ENCODE measurements at places on chromosomes 2 and 18. TPM values are rescaled to one million over a fixed set of nuclear protein-coding genes. Genes with fewer than 3 reads are reported as not detected.

Gene IL1F10
- polyA plus RNA-seq: not detected

Gene INHA
- 4.0 TPM for polyA plus RNA-seq

Gene APCDD1
- polyA plus RNA-seq: 17.9 TPM

Gene CBLN2
- polyA plus RNA-seq: 0.07 TPM

Gene ANO7
- 0.73 TPM for polyA plus RNA-seq

Gene CCDC74B
- 0.66 TPM for polyA plus RNA-seq

Gene PLCD4
- polyA plus RNA-seq: 0.23 TPM

Gene GREB1L
- polyA plus RNA-seq: 8.0 TPM

Gene TNFAIP6
- polyA plus RNA-seq: 5.1 TPM

Gene TAF1B
- polyA plus RNA-seq: 3.0 TPM

Gene RTP5
- 0.15 TPM for polyA plus RNA-seq

Gene ANKRD62
- polyA plus RNA-seq: not detected

Gene SCN9A
- polyA plus RNA-seq: 0.10 TPM

Gene LDAH
- polyA plus RNA-seq: 4.1 TPM

Gene ANKRD30B
- polyA plus RNA-seq: not detected

Gene CCDC68
- polyA plus RNA-seq: 12.7 TPM

Gene GRHL1
- 0.80 TPM for polyA plus RNA-seq

Gene AGXT
- not detected for polyA plus RNA-seq

Gene SCTR
- polyA plus RNA-seq: 0.10 TPM

Gene DLX1
- not detected for polyA plus RNA-seq

Gene CFC1
- polyA plus RNA-seq: 0.23 TPM

Gene LYG1
- 1.3 TPM for polyA plus RNA-seq

Gene C2orf66
- polyA plus RNA-seq: not detected

Gene REG1B
- 0.23 TPM for polyA plus RNA-seq

Gene C18orf63
- polyA plus RNA-seq: not detected

Gene TLK1
- 11.6 TPM for polyA plus RNA-seq

Gene RHOB
- 151 TPM for polyA plus RNA-seq

Gene KYNU
- 0.58 TPM for polyA plus RNA-seq

Gene UGT1A3
- polyA plus RNA-seq: not detected

Gene C2orf78
- polyA plus RNA-seq: not detected

Gene SERPINB10
- polyA plus RNA-seq: not detected

Gene DNER
- 1.0 TPM for polyA plus RNA-seq

Gene FOXD4L1
- not detected for polyA plus RNA-seq

Gene IL36RN
- polyA plus RNA-seq: not detected

Measured in heart right ventricle (tissue), 16 donors.